Suprapubic skin (tissue), 4 donors: ENCODE measurements at places on chromosomes 2 and 18. TPM values are rescaled to one million over a fixed set of nuclear protein-coding genes. Genes with fewer than 3 reads are reported as not detected.

Gene MC4R
- not detected for total RNA-seq

Gene HRH4
- total RNA-seq = not detected

DNA sequence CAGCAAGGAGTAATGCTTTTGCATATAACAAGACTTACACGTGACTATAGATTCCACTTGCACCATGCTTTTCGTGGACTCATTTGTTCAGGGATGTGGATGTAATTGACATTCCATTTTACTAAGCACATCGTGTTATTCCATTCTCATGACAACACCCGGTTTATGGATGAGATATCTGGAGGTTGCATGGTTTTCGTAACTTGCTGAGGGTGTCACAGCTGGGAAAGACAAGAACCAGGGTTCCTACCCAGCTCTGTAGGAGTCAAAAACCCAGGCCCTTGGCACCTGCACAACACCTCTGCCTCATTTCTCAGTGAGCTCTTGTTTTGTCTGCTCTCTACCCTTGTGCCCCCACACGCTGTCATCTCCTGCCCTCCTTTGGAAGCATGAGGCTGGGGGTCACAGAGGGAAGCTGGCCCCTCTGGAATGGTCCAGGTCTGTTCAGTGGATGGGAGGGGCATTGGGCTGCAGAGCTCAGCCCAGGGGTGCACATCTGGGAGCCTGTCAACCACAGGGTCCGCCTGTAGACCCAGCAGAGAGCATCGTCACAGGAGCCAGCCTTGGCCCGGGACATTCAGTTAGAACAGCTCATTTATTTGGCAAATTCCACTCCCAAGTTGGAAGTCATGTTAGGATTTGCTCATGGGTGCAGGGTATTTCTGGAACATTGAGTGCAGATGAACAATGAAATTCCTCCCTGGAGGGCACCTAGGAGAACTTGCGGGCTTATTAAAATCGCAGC lies 120.1 kb upstream of the TWIST2 start:
- DNase-seq = no peak
- H3K27ac ChIP-seq = peak overlapping the region; percentile 86
- H3K4me3 ChIP-seq = no peak overlapping the region
- H3K36me3 ChIP-seq = no peaks in the 10 kb centered on the region
- peaks cover 27% of the 10 kb centered on the region for H3K4me1 ChIP-seq

Gene ABCB11
- total RNA-seq = 0.29 TPM

DNA sequence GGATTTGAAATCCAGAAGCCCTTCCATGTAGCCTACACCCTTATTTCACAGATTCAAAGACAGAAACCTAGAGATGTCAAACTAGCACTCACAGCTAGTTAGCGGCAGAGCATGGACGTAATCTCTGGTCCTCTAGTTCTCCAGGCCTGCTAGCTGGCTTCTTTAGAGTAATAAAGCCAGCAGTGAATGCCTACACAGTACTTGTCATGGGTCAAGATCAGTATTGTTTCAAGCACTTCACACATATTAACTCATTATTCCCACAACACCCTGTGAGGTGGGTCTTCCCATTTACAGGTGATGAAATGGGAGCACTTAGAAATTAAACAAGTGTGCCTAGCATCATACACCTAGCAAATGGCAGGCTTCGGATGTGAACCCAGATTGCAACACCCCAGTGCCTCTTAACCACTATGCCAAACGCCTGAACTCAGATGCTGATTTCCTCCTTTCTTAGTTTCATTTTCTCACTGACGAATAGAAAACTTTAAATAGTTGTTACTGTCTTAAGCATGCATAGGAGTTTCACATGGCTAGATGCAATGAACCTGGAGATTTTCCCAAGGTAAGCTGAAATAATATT lies 14.5 kb upstream of the ZBTB14 start:
- DNase-seq = no peak
- no peaks in the 10 kb centered on the region for H3K27me3 ChIP-seq
- H3K36me3 ChIP-seq = no peaks in the 10 kb centered on the region
- peaks cover 12% of the 10 kb centered on the region for H3K4me1 ChIP-seq
- H3K4me3 ChIP-seq = peak overlapping the region; percentile 19

Gene MOGAT1
- not detected for total RNA-seq

DNA sequence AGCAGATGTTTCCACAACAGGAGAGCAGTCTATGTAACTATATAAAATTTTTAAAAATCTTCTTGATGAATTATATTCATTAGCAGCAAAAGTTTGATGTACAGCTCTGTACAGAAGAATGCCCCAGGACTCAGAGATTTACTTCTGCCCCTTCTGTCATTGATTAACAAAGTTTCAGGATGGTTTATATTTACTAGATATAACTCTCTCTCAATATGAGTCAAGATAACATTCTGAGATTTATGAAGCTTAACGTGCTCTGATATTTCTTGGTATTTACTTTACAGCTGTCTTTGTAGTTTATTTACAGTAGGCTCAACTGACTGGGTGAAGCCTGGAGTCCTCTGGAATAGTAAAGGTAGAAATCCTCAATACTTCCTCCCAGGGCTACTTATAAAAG lies 93.6 kb upstream of the HNMT start:
- H3K4me1 ChIP-seq = no peaks in the 10 kb centered on the region
- DNase-seq = no peak
- H3K36me3 ChIP-seq = no peaks in the 10 kb centered on the region
- no peaks in the 10 kb centered on the region for H3K27me3 ChIP-seq
- H3K27ac ChIP-seq = no peak overlapping the region
- no peak overlapping the region for H3K4me3 ChIP-seq

DNA sequence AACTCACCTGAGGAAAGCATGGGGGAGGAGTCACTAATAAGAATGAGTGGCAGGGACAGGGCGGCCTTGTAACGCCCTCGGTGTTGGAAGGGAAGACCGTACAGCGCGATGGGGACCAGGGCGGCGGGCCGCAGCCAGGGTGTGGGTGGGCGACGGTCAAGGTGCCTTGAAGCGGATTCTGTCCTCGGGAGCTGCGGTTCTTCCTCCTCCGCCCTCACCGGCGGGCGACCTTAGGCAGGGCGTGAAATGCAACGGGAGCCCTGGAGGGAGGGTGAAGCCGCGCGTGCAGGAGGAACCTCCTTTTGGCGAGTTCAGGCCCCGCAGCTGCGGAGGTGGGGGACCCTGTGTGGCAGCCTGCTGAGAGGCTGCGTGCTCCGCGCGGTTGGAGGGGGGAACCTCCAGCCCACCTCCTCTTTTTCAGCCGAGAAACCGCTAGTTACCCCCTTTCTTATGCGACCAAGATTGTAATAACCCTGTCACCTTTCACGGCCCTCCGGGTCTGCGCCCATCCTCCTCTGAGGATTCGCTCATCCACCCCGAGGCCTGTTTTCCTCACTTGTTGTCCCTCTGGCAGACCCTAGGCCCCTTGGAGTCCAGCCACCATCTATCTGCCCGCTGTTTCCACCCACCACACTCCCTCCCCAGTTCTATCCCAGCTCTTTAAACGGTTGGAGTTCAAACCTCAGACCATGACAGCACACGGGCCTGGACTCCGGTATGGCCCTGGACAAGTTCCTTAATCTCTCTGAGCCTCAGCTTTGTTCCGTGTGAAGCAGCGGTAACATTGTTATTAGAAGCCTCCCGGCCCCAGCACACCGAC lies 823 bp upstream of the RNU2-63P start:
- DNase-seq = peak; percentile 72
- H3K27me3 ChIP-seq = no peaks in the 10 kb centered on the region
- H3K27ac ChIP-seq = peak overlapping the region; percentile 77
- peak overlapping the region; percentile 61 for H3K4me3 ChIP-seq

- H3K27me3 ChIP-seq = no peaks in the 10 kb centered on the region
- no peaks in the 10 kb centered on the region for H3K36me3 ChIP-seq
- H3K27ac ChIP-seq = no peak overlapping the region
- no peak for DNase-seq
Observed at GRCh38 chr18:21468514-21469164, 131.9 kb downstream of the ESCO1 start.

DNA sequence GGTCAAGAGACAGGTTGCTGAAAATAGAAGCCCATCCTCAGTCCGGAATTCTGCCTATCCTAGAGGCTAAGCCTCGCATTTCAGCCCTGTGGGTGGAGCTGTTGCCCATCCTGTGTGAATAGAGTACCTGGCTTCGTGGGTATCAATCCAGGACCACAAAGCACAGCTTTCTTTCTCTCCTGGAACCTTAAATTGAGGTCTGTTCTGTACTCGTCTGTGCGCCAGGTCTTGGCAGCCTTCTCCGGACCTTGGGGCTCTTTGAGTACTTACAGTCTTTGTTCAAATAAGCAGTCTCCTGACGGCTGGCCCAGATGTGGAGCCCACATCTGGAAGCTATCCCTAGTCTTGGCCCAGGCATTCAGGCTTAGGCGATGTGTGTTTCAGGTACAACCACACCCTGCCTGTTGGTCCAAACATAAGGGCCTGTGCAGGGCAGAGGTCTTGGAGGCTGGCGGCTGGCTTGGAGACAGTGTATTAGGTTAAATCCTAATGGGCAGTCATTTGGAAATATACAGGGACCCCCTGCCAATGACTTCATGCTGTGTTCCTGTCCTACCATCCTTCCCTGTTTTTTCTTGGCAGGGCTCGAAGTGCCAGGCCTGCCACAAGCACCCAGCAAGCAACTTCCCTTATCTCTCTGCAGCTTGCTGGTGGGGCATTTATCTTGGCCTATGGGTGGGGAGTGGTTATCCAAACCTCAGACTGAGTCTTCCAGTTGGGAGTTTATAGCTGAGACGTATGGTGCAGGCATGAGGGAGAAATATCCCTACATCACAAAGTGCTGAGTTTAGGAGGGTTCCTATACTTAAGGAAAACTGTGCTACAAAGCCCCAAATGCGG lies 294.1 kb downstream of the BCL2 start:
- no peaks in the 10 kb centered on the region for H3K36me3 ChIP-seq
- DNase-seq = no peak
- H3K4me1 ChIP-seq = no peaks in the 10 kb centered on the region
- H3K27ac ChIP-seq = no peak overlapping the region
- H3K27me3 ChIP-seq = no peaks in the 10 kb centered on the region

GRCh38 chr2:187577310-187577709 lies 23.1 kb upstream of the TFPI start:
- no peaks in the 10 kb centered on the region for H3K27me3 ChIP-seq
- peaks cover 7% of the 10 kb centered on the region for H3K4me1 ChIP-seq
- no peak for DNase-seq
- no peaks in the 10 kb centered on the region for H3K36me3 ChIP-seq

DNA sequence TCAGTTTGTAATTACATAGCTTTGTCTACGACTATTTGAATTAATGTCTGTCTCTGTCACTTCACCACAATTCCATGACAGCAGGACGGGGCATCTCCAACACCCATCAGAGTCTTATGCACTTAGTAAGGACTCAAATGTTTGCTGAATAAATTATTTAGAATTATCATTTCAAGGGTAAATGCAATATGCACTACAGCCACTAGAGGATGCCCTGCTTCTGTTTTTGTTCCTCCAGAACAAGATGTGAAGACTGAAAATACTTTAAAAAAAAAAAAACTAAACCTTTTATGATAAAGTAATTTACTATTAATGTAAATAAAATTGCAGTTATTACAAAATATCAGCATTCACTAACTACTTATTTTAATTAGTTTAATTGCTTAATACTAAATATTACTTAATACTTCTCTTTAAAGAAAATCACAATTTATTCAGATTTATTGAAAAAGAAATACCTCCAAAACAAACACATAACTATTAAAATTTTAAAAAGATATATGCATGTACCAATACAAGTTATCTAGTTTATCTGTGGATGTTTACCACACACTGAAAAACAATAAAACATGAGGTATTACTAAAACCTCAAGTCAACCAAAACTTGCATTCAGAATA lies 3.2 kb downstream of the PIGN start:
- H3K36me3 ChIP-seq = no peaks in the 10 kb centered on the region
- peaks cover 28% of the 10 kb centered on the region for H3K4me1 ChIP-seq
- no peak overlapping the region for H3K27ac ChIP-seq
- H3K27me3 ChIP-seq = no peaks in the 10 kb centered on the region
- H3K4me3 ChIP-seq = no peak overlapping the region

GRCh38 chr18:56835331-56835730 lies 184.2 kb downstream of the WDR7 start:
- peaks cover 7% of the 10 kb centered on the region for H3K36me3 ChIP-seq
- no peaks in the 10 kb centered on the region for H3K27me3 ChIP-seq
- no peak overlapping the region for H3K27ac ChIP-seq
- H3K4me1 ChIP-seq = no peaks in the 10 kb centered on the region
- no peak for DNase-seq
- no peak overlapping the region for H3K4me3 ChIP-seq

- H3K27me3 ChIP-seq = no peaks in the 10 kb centered on the region
- H3K27ac ChIP-seq = peak overlapping the region; percentile 56
- no peaks in the 10 kb centered on the region for H3K36me3 ChIP-seq
- H3K4me3 ChIP-seq = no peak overlapping the region
Observed at GRCh38 chr2:18473241-18474181, 86.9 kb downstream of the RDH14 start.

Gene ALLC
- total RNA-seq = not detected

DNA sequence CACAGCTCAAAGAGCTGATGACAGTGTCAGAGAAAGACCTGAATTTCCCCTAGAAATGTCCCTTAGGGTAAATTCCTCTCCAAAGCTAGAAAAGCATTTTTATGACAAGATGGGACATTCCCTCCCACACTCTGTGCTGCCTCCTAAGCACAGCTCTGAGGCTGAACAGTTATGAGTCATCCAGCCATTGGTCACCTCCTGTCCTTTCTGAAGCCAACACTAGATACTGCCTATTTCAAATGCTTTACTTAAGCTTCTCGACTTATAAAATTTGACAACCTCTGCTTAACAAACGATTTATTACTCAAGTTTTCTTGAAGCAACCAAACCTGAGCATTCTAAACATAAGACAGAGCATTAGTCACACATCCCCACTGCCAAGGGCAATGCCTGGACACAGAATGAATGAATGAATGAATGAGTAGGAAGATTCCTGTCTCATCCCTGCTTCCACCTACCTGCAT lies 35.4 kb downstream of the B4GALT6 start:
- no peak for DNase-seq
- H3K4me1 ChIP-seq = no peaks in the 10 kb centered on the region
- H3K4me3 ChIP-seq = no peak overlapping the region
- no peaks in the 10 kb centered on the region for H3K36me3 ChIP-seq

GRCh38 chr2:62187246-62187645 lies 8.7 kb upstream of the B3GNT2 start:
- no peaks in the 10 kb centered on the region for H3K27me3 ChIP-seq
- no peak overlapping the region for H3K4me3 ChIP-seq
- H3K27ac ChIP-seq = peak overlapping the region; percentile 29
- H3K4me1 ChIP-seq = peaks cover 6% of the 10 kb centered on the region

DNA sequence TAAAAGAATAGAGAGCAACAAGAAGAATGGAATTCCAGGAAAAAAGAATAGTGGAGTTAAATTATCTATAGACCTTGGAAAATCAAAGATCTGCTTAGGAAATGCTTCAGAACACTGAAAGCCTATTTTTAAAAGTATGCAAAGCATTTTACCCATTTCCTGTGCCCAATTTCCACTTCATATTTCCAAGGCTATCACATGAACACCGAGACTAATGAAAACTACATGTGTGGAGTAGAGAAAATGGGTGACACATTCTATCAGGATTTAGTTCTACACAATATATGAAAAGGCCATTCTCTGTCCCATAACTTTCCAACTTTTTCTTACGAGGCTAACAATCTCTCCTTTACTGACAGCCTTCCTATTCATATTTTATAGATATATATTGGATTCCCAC lies 279.4 kb downstream of the CCDC178 start:
- H3K27me3 ChIP-seq = no peaks in the 10 kb centered on the region
- no peaks in the 10 kb centered on the region for H3K36me3 ChIP-seq
- DNase-seq = no peak
- H3K4me3 ChIP-seq = no peak overlapping the region
- no peaks in the 10 kb centered on the region for H3K4me1 ChIP-seq

Gene MC5R
- total RNA-seq = not detected

GRCh38 chr18:42192251-42193248 lies 237.5 kb downstream of the PIK3C3 start:
- H3K4me1 ChIP-seq = no peaks in the 10 kb centered on the region
- no peak overlapping the region for H3K27ac ChIP-seq
- H3K27me3 ChIP-seq = no peaks in the 10 kb centered on the region
- no peaks in the 10 kb centered on the region for H3K36me3 ChIP-seq
